Stimulated activated CD4-positive, alpha-beta T cell treated with anti-CD3 and anti-CD28 coated beads, Interleukin-1b, Interleukin-23, amount 100 ng/mL, for 24 hours (primary cell): ENCODE measurements at places on chromosomes 6 and 20.

GRCh38 chr6:41578217-41579087 is 32.3 kb downstream of the FOXP4 start:
- no peak for DNase-seq

- no peak for DNase-seq
These were observed 87.9 kb downstream of the THBS2 start for GRCh38 chr6:169165561-169166300.

GRCh38 chr6:51147756-51148155 is 329.1 kb downstream of the TFAP2B start:
- DNase-seq = no peak

- no peak for DNase-seq
These were observed 189.9 kb downstream of the EYA4 start for GRCh38 chr6:133431031-133431430.

GRCh38 chr6:43834528-43835155 is 64.6 kb downstream of the VEGFA start:
- DNase-seq = no peak

DNA sequence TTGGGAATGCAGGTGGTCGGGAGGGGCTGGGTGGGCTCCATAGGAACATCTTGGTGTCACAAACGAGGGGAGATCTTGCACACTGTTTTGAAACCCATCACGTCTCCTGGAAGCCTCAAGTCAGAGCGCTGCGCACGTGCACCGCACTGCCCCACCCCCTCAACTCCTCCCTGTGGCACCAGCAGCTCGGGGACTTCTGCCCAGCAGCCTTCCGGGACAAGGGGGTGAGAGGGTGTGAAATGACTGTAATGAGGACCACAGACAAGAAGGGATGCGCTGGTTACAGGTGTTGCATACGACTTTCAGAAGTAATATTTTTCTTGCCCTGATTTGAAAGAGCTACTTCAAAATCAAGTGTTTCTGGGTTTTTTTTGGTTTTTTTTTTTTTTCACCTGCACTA is 60.3 kb downstream of the FOXC1 start:
- no peak for DNase-seq
